ENCODE measurements at places on chromosomes 12 and 14.
A peak's percentile ranks its signal among the peaks of the same experiment; 100 is the strongest.

DNA sequence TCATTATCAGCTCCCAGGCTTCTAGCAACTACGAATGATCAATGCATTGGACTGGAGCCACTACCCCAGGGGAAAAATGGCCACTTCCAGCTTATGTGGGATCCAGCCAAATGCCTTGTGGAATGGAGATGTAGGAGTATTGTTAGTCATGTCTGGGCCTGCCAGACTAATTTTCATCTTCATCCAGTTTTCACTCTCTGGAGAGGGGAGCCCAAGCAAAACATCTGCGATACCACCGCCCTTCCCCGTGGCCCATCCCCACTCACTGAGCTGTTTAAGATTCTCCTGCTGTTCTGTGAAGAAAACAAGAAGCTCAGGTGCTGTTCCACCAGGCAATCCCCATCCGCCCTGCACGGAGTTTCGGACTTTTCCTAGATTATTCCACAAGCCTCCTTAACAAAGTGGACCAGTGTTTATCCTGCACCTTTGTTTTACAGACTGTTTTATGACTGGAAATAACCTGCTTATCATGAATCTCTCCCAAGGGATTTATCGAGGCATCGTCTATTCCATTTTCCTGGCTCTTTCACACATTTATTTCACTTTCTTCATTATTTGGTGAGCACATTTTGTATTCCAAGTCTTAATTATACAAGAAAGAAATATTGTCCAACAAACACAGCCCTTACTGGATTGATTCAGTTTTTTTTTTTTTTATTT, 35.5 kb upstream of the MAX start:
- no peak for DNase-seq

GRCh38 chr12:77685112-77685511, 145.6 kb upstream of the NAV3 start:
- peak; percentile 16 for DNase-seq

DNA sequence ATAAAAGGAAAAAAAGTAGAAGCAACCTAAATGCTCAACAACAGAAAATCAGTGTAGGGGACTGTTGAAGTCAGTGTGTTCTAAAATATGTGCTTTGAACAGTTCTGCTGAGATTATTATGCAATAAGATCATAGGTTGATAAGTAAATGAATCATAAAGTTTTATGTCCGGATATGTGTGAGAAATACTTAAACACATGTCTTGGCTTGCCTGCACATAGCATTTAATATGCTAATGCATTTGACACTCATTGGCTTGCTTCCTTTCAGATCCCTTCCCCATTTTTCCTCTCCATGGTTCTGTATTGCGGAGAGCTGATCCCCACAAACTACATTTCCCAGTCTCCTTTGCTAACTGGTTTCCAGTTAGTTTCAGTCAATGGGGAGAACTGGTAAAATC, 573.8 kb upstream of the TBX3 start:
- no peak for DNase-seq

DNA sequence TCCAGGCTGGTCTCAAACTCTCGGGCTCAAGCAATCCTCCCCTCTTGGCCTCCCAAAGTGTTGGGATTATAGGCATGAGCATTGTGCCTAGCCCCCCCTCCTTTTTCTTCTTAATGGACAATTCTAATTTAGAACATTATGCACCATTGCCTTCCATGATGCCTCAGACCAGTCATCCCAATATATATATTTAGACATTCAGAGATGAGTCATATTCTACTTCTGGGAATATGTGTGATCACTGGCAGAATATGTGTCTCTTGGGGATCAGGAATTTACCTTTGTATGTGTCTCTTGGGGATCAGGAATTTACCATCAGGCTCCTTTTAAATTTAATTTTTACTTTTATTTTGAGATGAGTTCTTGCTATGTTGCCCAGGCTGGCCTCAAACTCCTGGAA, 7.5 kb upstream of the CCDC177 start:
- DNase-seq = peak; percentile 42

GRCh38 chr14:104968541-104969401, 9.4 kb downstream of the AHNAK2 start:
- no peak for DNase-seq

GRCh38 chr14:53265025-53265424, 111.9 kb upstream of the DDHD1 start:
- no peak for DNase-seq

DNA sequence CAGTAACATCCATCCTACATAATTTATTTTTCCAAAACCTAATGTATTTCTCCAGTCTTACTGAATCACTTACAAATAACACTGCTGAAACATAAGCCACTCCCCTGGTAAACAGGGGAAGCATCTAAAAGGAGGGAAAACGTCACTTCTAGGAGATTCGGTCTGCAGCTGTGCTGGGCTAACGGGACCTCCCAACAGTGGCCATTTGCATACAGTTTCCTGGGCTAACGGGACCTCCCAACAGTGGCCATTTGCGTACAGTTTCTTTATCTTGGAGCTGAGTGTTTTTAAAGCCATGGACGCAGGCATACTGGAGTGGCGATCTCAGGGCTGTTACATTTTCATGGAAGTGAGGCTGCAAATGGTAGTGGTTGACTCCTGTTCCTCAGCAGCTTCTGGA, 242.9 kb downstream of the TMEM132D start:
- DNase-seq = no peak

DNA sequence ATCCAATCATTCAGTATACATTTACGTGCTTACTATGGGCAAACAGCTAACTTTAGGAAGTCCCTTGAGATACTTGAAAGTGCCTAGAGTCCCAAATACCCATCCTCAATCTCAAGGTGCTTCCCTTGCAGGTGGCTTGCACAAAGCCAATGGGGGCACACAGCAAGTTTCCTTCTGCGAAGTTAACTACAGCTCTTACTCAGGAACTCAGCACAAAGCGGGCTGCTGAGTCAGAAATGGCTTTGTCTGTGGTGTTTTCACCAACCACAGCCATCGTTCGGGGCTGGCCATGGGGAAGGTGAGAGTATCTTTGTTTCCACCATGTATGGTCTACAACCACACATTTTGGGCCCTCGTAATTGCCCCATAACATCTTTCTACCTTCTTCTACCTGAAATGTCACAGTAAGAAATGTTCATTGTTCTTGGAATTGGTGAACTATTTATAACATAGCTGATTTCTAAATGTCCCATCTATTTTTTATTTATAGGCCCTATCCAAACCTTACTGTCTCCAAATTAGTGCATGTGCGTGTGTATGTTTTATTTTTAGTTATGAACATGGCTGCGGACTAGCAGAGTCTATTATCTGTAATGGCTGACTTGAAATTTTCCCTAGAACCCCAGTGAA, 13.9 kb downstream of the MFAP5 start:
- DNase-seq = no peak

DNA sequence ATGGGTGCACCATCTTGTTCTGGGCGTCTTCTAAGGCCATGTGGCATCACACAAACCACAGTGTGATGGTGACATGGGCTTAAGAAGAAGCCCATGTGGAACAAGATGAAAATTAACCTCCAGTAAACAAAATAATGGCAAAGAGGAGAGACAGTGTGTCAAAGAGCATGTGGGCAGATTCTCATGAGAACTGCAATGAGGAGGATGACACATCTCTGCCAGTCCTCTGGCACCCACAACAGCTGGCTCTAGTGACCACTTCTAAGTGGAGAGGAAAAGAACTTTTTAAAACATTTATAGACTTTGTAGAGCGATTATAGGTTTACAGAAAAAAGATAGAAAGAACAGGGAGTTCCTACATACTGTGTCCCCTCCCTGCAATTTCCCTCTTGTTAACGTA, 401.4 kb downstream of the ATP23 start:
- no peak for DNase-seq

- no peak for DNase-seq
Observed at GRCh38 chr12:114920771-114921554, 237.0 kb upstream of the TBX3 start.

DNA sequence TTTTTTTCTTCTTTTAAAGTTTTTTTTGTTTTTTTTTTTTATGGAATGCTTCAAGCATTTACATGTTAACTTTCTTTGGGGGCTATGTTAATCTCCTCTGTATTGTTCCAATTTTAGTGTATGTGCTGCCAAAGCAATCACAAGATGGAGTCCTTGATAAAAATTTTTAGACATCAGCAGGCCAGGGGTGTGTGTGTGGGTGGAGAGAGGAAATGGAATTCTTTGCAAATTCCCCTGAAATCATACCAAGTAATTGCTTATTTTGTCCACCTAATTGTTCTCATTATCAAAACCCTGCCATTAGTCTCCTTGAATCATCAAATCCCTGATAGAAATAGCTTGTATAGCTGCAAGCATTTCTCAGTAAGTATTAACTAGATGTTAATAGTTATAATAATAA, 21.7 kb downstream of the RNF212B start:
- DNase-seq = no peak

DNA sequence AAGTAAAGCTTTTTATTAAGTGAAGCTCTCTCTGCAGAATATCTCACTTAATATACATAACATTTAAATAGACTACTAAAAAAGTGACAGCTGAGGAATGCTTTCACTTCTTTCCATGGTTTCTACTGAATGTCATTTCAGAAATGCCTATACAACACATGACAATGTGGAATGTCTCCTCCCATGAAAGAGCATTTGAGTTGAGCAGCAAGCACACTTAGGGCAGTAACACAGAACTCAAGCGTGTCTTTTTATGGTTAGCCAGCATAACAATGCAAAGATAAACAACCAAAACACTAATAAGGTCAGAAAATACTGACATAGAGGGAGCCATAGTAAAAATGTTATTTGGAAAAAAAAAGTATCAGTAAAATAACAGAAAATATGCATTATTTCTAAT, 9.4 kb downstream of the PPP1R12A start:
- DNase-seq = peak; percentile 14

DNA sequence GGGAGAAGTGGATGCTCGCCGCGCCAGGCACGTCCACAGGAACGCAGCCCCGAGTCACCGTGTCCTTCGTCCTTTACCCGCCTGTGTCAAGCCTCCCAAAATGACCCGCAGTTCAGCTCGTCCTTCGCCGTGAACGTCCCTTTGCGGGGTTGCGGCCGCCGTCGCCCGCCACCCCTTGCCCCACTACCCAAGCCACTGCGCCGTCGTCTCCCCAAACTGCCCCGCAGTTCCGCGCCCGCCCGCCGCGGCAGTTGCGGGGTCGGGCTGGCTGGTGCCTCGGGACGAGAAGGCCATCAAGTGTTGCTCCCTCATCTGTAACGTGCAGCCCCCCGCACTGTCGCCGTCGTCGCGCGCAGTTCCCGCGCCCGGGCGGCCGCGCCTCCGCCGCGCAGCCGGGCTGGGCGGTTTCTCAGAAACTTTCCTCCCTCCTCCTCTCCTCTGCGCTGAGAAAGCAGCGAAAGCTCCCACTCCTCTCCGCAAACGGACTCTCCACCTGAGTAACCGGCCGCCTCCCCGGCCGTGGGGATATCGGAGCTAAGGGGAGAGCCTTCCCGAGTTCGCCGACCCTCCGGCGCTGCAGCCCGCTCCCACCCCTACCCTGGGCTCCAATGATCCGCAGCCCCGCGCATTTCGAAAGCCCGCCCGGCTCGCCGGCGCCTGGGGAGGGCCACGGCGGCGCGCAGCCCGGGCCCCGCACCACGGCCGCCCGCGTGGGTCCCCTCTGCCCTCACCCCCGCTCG, 6.7 kb downstream of the CDKN1B start:
- peak; percentile 44 for DNase-seq

DNA sequence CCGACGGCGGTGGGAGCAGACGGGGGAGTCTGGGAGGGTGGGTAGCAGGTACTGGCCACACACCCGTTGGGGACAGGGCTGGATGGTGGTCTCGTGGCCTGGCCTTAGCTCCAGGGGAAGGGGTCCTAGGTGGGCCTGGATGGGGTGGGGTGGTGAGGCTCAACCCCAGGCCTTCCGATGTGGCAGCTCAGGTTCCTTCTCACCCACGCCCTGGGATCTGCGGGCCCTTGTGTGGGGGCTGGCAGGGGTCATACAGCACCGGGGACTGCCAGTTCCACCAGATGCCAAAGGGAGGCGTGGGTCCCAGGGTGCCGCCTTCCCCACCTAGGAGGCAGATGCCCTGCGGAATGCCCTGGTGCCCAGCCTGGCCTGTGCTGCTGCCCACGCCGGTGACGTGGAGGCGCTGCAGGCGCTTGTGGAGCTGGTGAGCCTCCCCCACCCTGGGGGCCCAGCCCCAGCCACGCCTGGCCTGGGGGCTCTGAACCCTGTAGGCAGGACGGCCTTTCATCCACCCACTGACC, 21.0 kb downstream of the ASPG start:
- DNase-seq = no peak

GRCh38 chr12:6641131-6641530, 5.4 kb upstream of the LPAR5 start:
- DNase-seq = no peak

DNA sequence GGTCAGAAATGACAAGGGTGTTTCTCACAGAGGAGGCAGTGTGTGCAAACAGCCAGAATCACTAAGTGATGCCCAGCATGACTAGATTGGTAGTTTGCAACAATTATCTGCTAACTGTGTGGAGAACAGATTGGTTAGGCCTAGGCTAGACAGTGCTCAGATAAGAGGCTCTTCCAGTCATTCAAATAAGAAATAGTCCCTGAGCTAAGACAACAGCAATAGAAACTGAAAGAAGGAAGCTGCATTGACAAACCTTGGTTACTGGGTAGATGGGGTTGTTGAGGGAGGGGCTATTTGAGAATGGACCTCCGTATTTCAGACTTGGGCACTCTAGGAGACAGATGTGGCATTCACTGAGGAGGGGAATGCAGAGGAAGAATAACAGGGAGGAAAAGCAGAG, 255.0 kb upstream of the NPAS3 start:
- no peak for DNase-seq

- no peak for DNase-seq
Observed at GRCh38 chr14:64717870-64718269, 13.6 kb downstream of the PLEKHG3 start.

DNA sequence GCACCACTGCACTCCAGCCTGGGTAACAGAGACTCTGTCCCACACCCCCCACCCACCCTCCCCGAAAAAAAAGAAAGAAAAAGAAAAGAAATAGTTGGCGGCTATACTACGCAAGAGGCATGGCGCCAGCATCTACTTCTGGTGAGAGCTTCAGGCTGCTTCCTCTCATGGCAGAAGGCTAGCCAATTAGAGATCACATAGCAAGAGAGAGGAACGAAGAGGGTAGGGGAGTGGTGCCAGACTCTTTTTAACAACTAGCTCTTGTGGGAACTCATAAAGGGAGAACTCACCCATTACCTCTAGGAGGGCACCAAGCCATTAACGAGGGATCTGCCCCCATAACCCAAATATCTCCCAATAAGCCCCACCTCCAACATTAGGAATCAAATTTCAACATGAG, 6.2 kb downstream of the DENND5B start:
- no peak for DNase-seq

- DNase-seq = no peak
Observed at GRCh38 chr12:56641219-56641618, 4.6 kb downstream of the ATP5F1B start.

- no peak for DNase-seq
Observed at GRCh38 chr12:113862590-113863454, 103.3 kb downstream of the RBM19 start.

DNA sequence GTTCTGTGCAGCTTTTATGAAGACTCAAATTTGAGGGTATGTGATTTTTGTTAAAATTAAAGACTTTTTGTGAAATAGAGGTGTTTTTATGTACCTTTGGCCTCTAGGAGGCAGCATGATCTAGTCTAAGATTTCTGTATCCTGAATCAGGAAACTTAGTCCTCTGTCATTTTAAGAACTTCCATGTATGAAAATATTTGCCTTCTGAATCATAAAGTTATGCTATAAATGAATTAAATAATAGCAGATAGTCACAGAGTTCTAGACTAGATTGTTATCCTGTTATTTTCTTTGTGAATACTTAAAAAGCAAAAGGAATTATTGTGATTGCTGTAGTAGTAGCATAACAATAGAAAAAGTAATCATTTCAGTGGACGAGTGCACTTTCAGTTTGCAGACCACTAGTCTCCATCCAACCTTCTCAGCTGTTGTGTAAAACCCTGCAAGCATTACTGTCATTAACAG, 56.3 kb downstream of the FGD4 start:
- DNase-seq = peak; percentile 51
